Activated CD8-positive, alpha-beta memory T cell treated with anti-CD3 and anti-CD28 coated beads for 48 hours (primary cell): ENCODE measurements at places on chromosomes 3 and 15.

DNA sequence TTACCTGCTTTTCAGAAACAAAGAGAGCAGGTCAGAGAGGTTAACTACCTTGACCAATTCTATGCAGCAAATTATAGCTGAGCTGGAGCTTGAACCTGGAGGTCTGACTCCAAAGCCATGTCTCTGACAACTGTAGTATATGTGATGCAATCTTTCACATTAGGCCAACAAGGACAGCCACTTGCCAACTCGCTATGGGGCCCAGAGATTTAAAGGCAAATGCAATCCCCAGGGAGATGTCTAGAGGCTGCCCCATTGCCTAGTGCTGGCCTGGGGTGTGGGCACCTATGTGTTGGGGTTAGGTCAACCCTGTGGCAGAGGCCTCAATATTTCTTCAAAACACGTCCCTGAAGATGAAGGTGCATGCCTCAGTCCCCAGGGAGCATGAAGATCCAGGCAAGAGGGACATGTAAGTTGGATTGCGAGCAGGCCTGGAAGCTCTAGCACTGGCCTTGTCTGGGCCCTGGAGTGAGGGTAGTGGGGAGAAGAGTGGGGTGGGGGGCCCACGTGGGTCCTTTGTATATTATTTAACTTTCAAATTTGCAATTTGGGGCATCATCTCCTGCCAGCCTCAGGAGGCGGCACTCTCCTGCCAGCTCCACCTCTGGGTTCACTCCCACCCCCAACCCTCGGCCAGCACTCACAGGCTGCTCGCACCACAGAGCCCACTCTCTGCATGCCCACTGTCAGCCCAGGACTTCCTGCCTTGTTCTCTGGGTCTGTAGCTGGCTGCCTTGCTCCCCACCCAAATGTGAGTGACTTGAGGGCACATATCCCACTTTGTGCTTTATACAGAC lies 64.3 kb downstream of the SLC12A8 start:
- no peak for DNase-seq

DNA sequence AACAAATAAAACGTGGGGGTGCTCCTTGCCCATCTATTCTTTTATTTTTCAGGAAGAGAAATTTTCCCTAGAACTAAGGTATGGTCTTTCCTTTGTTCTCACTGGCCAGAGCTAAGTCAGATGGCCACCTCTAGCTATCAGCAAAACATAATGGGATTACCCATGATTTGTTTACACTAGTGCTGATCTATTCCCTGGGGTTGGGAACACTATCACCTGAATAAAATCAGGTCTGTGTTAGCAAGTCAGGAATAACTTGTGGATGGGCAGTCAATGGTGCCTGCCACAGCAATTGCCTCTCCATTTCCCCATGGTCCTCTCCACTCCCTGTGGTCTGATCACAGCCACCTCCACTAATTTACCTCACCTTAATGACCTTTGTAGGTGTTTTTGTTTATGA lies 181.7 kb upstream of the CADPS start:
- no peak for DNase-seq

GRCh38 chr15:25909325-25909724 lies 46.2 kb upstream of the ATP10A start:
- DNase-seq = no peak

GRCh38 chr15:65655457-65655856 lies 33.7 kb downstream of the SLC24A1 start:
- no peak for DNase-seq

DNA sequence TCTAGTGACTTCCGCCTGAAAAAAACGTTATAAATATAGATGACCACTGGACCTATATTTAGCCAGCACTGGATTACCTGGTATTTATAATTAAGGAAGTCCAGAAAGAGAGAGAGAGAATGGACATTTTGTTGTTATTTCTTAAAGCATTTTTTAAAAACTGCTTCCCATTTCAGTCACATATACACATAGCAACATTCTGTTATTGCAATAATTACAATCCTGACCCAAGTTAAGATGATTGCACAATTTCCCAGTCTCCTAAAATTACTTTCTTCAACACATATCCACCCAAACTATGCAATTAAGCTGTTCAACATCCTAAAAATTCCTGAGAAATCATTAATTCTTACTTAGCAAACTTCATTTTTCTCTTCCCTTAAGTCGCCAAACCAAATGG lies 37.7 kb downstream of the PCSK6 start:
- no peak for DNase-seq

- no peak for DNase-seq
Observed at GRCh38 chr3:45646051-45646585, 43.1 kb upstream of the SACM1L start.

GRCh38 chr3:48617559-48617958 lies 4.0 kb downstream of the TMEM89 start:
- no peak for DNase-seq

- DNase-seq = no peak
Observed at GRCh38 chr3:190150681-190151080, 30.0 kb upstream of the P3H2 start.

GRCh38 chr3:123076496-123077418 lies 9.9 kb downstream of the PDIA5 start:
- DNase-seq = no peak

GRCh38 chr15:91881569-91882297 lies 28.2 kb downstream of the SLCO3A1 start:
- no peak for DNase-seq

DNA sequence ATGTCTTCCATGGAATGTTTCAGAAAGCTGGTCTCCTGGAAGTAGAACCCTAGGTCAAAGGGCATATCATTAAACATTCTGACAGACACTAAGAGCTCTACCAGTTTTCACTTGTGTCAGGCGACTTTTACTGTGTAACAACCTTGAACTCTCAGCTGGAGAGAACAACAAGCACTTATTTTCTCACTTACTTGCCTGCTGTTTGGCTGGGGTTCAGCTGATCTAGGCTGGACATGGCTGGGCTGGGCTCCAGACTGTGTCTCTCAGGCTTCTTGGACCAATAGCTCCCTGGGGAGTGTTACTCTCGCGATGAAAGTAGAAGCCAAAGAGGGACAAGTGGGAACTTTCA lies 527.3 kb downstream of the SHQ1 start:
- DNase-seq = no peak

- no peak for DNase-seq
Observed at GRCh38 chr15:87739081-87739480, 517.5 kb downstream of the NTRK3 start.

GRCh38 chr3:146052056-146052790 lies 108.8 kb downstream of the PLOD2 start:
- DNase-seq = no peak

- no peak for DNase-seq
Observed at GRCh38 chr3:166263460-166263859, 426.2 kb upstream of the BCHE start.

- DNase-seq = no peak
Observed at GRCh38 chr15:55791551-55792400, 48.8 kb upstream of the PRTG start.

- no peak for DNase-seq
Observed at GRCh38 chr3:84277562-84278224, 681.1 kb upstream of the CADM2 start.

DNA sequence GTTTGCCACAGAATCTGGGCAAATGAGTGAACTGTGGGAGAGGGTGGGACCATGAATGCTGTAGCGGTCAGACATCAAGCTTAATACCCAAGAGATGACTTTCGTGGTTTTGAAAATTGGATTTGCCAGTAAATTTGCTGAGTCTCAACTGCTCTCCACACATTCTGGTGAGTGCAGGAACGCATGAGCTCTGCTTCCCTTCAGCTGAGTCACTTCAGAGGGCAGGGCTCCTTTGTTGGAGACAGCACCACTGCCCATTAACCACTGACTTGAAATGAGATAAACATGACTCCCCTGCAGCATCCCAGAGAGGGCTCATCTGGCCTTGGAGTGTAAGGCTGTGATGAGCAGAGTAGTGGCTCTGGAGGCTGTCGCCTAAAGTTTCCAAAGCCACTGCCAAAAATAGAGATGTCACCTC lies 22.6 kb downstream of the RARRES1 start:
- no peak for DNase-seq

DNA sequence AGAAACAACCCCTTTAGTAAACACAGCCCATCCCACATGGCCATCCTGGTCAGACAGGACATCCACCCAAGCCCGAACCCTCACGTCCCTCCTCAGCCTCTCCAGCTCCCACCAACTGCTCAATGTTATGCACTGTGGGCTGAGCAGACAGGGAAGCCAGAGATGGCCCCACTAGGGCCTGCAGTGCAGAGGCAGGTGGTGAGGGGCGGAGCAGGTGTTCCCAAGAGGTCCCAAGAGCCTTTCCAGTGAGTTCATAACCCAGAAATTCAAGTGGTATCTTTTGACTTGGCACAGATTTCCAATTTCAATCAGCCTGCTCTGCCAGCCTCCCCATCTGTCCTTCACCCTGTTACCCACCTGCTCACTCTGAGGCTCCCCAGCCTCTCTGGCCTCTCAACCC lies 130.3 kb downstream of the LIPC start:
- DNase-seq = no peak

DNA sequence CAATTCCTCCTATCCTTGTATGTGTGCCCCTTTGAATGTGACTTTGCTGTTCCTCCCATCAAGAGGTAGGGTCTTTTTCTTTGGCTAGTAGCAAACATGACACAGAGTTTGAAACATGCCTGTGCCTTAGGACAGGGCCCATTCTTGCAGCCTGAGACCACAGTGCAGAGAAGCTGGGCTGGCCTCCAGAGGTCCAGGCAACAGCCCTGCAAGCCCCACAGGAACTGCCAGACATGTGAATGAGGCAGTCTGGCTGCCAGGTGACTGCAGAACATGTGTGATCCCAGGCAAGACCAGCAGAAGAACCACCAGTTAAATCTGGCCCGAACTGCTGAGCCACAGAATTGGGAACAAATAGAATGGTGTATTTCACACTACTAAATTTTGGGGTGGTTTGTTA lies 1.2 kb upstream of the HGD start:
- DNase-seq = no peak

- DNase-seq = no peak
Observed at GRCh38 chr3:161203485-161204098, 17.5 kb upstream of the NMD3 start.

- no peak for DNase-seq
Observed at GRCh38 chr15:78360367-78360801, 20.2 kb downstream of the CRABP1 start.

- DNase-seq = no peak
Observed at GRCh38 chr3:72160351-72160750, 375.4 kb upstream of the PROK2 start.

DNA sequence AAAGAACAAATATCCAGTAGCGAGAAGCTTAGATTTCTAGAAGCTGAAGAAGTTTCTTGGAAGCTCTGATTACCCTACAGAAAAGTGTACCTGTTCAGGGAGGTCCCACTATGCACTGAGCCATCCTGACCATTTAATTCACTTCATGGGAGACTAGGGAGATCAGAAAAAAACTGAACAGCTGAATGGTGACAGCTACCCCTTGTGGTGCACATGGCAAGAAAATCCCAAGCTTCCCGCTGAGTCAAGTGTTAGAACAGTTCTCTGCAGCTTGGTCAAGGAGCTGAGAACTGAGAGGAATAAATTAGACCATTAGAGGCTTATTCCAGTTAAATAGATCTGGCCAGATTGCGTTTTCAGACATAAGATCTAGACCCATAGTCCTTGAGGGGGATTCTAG lies 197.2 kb upstream of the VEPH1 start:
- DNase-seq = no peak

DNA sequence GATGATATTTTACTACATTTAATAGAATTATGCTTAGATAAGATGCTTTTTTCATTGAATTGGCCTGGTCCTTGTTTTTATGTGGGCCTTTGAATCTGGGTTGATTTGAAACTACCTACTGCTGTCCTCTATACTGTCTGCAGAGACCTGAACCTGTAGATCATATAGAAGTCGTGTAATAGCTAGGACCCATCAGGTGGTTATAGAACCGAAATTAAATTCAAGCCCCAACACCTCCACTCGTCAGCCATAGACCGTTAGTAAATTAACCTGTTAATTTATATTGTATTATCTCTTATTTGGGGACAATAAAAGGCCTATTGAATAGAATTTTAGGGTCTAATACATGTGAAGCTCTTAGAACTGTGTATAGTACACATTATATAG lies 108.4 kb downstream of the MBNL1 start:
- no peak for DNase-seq

DNA sequence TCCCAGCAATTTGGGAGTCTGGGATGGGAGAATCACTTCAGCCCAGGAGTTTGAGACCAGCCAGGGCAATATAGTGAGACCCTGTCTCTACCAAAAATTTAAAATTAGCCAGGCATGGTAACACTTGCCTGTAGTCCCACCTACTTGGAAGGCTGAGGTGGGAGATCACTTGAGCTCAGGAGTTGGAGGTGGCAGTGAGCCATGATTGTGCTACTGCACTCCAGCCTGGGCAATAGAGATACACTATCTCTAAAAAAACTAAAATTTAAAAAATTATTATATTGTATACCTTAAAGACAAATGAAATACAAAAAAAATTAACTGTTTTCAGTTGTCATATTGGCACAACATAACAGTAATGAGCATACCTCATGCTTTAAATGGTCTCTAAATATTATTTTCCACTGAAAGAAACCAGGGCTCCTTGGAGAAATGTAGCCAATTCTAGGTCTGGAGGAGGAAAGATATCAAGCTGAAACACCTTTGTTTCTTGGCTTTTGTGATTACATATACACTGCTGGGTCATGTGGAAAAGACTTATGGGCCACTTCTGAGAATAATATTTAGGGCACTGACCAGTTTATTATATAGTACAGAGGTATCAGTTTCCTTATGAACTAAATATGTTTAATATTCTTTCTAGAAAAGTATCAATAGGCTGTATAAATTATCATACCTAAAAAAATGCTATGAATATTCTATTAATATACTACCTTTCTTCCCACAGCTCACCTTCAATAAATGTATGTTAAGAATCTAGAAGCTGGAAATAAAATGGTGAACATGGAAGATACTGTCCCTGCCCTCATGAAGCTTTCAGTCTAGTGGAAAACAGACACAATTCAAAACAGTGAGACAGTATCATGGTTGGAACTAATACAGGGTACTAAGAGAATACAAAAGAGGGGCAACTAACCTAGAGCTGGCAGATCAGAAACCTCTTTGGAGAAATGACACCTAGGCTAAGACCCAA lies 119.5 kb downstream of the TMCC1 start:
- no peak for DNase-seq

- DNase-seq = no peak
Observed at GRCh38 chr3:188663839-188664238, 507.9 kb upstream of the TPRG1 start.

- DNase-seq = no peak
Observed at GRCh38 chr3:58179235-58180098, 31.3 kb downstream of the DNASE1L3 start.

- no peak for DNase-seq
Observed at GRCh38 chr3:186599142-186599784, 13.6 kb upstream of the AHSG start.

- DNase-seq = no peak
Observed at GRCh38 chr3:16127249-16127648, 47.2 kb upstream of the GALNT15 start.

GRCh38 chr3:168925568-168925967 lies 737.9 kb downstream of the MECOM start:
- no peak for DNase-seq

- DNase-seq = no peak
Observed at GRCh38 chr3:42271786-42272185, 5.8 kb upstream of the CCK start.
